Stimulated activated CD4-positive, alpha-beta T cell treated with anti-CD3 and anti-CD28 coated beads, Interleukin-1b, Interleukin-23, amount 100 ng/mL, for 48 hours (primary cell): ENCODE measurements at places on chromosomes 6 and 20.

DNA sequence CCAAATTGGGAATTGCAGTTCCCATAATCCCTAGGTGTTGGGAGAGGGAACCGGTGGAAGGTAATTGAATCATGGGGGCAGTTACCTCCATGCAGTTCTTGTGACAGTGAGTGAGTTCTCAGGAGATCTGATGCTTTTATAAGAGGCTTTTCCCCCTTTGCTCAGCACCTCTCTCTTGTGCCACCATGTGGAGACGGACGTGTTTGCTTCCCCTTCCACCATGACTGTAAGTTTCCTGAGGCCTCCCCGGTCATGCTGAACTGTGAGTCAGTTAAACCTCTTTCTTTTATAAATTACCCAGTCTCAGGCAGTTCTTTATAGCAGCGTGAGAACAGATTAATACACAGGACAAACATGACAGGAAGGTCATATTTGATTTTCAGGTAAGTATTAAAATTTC, 25.3 kb upstream of the HECA start:
- DNase-seq: peak; percentile 62

GRCh38 chr6:116616737-116617053, 416 bp downstream of the RSPH4A start:
- no peak for DNase-seq

DNA sequence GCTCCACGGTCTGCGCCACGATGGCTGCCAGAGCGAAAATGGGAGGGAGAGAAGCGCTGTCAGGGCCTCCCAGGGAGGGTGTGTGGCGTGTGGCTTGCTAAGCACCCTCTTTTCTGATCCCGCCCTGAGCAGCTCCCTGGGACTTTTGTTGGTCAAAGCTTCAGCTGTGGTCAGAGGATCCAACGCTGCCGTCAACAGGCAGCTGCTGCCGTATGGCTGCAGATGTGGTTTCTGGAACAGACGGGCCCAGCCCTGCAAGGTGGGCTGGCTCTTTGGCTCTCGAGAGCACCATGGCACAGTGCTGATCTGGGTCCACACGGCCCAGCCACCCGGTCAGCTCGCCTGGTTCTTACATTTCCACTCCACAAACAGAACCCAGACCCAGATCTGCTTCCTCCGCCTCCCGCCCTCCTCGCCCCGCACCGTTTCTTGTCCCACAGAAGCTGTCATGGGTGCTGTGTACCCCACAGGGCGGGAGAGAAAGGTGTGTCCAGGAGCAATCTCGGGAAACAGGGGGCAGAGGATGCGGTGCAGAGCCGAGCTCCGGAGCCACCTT, 86.0 kb upstream of the BHLHE23 start:
- DNase-seq: no peak

DNA sequence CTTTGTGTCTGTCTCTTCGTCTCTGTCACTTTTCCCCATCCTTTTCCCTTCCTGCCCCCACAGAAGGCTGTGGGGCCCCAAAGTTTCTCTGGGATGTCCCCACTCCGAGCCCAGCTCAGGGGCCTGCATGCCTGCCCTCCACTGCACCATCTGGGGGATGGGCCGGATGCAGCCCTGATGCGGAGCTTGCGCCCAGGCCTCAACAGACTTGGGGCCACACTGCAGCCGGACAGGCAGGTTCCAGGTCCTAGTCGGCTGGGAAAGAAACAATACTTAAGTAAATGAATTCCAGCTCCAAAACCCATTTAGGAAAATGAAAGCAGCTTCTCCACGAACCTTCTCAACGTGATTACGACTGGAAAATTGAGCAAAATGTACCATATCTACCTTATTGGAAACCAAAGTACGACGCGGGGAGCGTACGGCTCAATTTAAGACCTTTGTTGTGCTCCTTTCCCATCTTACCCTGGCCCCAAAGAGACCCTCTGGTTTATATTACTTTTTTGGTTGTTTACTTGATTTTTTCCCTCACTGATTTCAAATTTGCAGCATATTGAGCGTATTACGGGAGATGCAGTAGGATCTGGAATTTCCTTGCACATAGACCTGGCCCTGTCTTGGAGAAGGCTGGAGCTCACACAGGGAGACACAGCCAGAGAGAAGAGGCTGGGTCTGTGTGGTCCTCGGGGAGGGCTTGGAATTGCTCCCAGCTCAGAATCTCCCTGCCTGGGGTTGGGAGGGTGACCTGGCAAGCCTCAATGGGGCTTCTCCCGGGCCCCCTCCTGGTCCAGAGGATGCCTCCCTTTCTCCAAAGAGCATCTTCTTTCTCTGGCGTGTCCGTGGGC, 8.0 kb downstream of the FOXC1 start:
- no peak for DNase-seq

DNA sequence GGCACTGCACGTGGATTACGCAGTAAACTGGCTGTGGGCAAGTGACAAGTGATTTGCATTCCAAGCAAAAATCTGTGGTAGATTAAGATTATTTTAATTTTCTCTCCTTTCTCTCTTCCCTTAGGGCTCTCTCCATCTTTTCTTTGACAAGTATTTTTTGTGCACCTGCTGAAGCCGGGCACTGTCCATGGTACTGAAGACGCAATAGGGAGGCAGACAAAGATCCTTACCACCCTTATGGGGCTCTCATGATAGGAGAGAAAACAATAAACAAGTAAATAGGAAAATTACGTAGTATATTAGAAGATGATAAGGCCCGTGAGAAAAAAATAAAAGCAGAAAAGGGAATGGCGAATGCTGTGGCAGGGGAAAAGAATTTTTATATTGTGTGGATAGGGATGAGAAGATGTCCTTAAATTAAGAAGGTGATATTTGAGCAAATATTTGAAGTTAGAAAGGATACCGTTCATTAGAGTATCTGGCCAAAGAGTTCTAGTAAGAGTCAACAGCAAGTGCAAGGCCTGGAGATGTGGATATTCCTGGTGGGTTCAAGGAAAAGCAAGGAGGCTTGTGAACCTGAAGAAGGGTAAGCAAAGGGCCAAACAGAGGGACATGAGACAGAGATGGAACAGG, 146.0 kb downstream of the LAMP5 start:
- DNase-seq: no peak

DNA sequence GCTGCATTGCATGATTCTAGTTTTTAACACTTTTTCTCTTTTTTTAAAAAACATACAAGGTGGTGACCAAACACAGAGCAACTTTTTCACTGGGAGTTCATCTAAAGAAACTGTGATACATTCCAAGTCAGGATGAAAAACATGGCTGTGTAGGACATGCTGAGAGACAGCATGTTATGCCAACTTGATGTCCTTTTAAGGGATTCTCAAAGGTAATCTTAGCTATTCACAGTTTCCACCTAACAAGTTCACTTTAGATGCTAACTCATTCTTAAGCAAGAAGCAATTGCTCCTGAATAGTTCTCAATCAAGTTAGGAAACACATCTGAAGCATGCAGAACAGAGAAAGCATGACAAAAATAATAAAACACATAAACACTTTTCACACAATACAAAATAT, 3.3 kb downstream of the ASCC3 start:
- no peak for DNase-seq

GRCh38 chr6:41288030-41288753, 1.7 kb upstream of the TREM1 start:
- no peak for DNase-seq

DNA sequence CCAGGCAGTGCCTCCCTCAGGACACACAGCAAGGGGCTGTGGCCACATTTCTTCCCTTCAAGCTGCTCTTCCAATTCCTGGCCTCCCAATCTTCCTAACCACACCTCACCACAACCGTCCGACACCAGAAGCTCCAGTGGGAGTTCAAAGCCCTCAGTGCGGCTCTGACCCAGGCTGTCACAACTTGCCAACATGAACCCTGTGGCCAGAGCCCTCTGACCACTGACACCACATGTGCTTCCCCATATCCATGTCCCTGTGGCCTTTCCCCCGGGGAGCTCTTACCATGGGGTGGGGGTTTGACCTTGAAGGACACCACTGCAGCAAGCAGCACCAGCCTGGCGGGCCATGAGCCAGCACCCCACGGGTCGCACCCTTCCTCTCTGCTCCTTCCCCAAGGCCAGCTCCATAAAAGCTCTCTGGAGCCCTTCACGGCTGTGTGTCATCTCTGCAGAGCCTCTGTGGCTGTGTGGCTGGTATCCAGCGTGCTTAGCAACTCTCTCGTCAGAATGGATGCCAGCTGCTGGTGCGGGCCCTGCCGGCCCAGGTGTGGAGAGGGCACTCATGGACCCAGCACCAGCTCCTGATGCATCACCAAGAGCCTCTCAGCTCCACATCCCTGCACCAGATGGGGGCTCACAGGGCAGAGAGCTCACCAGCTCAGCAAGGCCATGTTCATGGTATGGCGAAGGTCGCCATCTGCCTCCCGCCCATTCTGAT, 106.1 kb downstream of the PSMB1 start:
- no peak for DNase-seq

GRCh38 chr6:135030532-135031178, 24.0 kb downstream of the HBS1L start:
- peak; percentile 41 for DNase-seq

DNA sequence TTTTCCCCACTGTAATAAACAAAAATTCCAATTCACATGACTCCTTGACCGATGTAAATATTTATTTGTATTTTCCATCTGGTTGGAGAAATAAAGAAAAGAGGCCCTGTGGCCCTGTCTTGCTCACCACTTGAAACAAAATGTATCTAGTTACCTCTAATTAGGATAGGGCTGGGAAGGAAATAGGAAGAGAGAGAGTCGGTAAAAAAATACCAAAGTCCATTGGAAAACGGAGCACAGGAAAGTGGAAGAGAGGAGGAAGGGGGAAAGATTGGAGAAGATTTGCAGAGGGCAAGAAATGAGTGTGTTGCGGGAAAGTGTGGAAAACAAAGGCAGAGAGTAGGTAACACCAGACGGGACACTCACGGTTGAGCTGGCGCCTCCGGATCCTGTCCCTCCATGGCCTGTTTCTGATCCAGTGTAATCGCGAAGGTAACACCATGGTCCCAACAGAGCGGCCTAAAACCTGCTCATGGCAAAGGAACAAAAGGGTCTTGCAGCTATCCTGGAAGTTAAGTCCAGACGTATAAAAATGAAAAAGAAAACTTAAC, 105.8 kb upstream of the RIPOR2 start:
- DNase-seq: no peak

DNA sequence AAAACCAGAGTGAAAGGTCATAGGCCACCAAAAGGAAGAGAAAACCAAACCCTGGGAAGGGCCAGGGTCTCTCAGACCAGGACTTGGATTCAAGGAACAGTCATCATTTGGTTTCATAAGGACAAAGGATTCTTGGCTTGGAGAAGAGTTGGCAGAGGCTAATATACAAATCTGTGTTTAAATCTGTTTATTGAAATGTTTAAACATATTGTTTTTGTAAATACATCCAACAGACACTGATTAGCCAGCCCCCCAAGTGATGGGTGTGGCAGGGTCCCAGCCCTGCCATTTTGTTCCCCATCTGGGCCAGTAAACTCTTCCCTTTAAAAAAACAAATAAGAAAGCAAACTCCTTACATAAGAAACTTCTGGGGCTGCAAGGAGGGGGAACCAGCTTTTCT, 6.1 kb upstream of the ZNF831 start:
- no peak for DNase-seq

GRCh38 chr20:49825521-49826033, 12.9 kb downstream of the SLC9A8 start:
- DNase-seq: no peak

DNA sequence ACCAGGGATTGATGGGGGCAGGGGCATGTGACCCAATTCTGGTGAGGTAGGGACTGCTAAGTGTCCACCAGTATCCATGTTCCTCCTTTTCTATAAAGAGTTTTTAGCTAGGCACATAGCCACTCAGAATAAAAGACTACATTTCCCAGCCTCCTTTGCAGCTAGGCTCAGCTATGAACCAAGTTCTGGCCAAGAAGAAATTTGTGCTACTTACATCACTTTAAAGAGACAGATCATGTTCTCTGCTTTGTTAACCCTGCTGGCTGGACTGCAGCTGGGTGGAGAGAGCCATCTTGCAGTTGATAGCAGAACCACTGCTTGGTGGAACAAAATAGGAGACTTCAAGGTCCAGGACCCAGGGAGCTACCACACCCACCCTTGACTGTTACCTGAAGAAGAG, 5.3 kb upstream of the CCM2L start:
- no peak for DNase-seq

- DNase-seq: no peak
Measured at GRCh38 chr6:84763003-84763885, 1.2 kb downstream of the TBX18 start.

DNA sequence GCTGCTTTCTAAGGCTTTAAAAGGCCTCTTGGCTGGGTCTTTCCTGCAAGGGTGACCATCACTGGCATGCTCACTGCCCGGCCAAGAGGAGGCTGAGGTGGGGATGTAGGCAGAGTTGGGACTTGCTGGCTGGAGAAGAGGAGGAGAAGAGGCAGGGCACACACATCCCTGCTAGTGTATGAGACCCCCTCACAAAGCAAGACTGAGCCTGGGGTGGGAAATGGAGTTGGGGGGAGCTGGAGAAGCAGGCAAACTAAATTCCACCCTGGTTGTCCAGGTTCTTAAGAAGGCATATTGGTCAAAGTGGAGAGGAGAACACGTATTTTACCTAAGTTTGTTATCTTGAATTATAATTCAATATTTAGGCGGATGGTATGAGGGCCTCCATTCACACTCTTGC, 1.7 kb upstream of the KIZ start:
- no peak for DNase-seq

DNA sequence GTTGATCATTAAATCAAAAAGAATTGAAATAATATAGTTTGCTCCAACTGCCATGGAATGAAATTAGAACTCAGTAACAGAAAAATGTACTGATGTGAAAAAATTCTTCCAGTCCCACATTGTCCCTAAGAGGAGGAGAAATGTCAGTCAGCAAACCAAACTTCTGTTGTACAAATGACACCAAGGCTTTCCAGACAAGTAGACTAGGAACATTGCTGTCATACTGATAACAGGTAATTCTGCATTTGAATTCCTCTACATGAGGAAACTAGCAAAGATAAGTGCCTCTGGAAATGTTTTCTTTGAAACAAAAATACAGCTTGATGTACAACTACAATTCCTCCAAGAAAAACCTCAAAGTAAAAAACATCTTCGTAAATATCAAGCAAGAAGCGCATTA, 90.2 kb downstream of the HIVEP1 start:
- no peak for DNase-seq

GRCh38 chr6:86888301-86888700, 49.0 kb upstream of the HTR1E start:
- no peak for DNase-seq

DNA sequence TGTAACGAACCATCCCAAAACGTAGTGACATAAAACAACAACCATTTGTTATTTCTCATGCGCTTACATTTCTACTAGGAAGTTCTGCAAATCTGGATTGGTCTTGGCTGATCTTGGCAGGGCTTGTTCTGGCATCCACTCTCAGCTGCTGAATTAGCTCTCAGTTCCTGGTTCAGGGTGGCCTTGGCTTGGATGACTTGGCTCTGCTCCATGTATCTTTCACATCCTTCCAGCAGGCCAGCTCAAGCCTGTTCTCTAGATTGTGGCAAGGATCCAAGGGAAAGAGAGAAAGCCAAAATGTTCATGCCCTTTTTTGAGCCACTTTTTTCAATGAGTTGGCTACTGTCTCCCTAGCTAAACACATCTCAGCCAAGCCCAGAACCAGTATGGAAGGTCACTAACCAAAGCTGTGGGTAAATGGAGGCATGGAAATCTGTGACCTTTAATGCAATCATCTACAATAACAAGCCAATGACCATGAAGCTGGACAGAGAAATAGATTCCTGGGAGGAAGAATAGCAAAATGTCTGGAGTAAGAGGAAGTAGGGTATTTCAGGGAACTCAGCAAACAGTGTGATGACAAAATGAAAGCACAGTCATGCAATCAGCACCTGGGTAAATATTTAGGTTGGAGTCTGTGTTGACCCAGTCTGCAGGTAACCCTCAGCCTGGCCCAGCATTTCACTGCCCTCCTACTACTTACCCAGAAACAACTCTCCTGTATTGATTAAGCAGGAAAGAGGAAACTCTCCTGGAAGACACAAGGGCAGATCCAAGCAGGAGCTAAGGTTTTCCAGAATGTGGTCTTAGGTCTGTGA, 32.7 kb upstream of the SNAP25 start:
- no peak for DNase-seq
